ENCODE measurements at places on chromosomes 6 and 20.

DNA sequence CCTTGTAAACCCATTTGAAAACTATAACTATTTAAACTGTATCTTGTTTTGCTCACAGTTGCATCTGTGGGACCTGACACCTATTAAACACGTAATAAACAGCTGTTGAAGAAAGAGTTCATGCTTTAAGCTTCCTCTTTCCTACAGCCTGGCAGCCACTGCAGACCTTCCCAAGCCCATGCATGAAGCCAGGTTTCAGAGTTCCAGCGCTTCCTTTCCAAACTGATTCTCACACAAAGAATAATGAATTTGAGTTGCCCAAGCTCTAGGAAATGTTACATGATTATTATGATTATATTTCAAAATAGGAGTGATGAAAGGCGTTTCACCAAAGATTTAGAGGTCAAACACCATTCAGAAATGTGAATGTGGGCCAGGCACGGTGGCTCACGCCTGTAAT lies 3.7 kb downstream of the AGPAT4 start:
- DNase-seq = no peak

- no peak for DNase-seq
These were observed 108.5 kb downstream of the UNC5CL start for GRCh38 chr6:40930555-40930954.

GRCh38 chr6:150767571-150768018 lies 97.9 kb upstream of the MTHFD1L start:
- no peak for DNase-seq

DNA sequence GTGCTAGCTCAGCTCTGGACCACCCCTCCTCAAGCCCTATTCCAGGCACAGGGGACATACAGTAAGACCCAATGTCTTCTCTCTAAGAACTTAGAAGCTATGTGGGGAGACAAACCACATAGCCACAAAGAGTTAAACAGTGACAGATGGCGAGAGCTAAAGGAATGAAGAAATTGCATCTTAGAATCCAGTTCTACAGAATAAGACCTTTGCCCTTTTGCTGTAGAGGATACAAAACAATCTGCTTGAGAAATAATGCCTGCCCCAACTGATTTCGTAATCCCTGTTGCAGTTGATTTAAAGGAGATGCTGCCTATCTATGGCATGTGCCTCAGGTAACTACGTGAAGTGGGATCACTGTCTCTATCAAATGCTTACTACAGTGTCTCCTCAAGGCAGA lies 31.2 kb downstream of the TNFRSF21 start:
- no peak for DNase-seq

DNA sequence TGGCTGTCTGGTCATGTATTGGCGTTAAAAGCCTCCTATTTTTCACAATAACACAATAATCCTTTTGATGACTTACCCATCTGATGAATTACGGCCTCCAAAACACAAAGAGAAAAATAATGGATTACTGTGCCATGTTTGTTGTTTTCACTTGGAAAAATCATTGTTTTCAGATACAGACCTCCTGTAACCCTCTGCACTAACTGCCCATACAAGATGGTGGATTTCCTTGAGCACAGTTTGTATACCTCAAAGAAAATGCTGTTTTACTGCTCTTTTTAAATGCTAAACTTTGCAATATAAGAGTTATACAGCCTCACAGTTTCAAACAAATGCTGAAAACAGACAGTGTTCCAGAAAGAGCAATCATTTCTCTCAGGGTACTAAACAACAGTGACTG lies 61.0 kb downstream of the SMLR1 start:
- DNase-seq = no peak

DNA sequence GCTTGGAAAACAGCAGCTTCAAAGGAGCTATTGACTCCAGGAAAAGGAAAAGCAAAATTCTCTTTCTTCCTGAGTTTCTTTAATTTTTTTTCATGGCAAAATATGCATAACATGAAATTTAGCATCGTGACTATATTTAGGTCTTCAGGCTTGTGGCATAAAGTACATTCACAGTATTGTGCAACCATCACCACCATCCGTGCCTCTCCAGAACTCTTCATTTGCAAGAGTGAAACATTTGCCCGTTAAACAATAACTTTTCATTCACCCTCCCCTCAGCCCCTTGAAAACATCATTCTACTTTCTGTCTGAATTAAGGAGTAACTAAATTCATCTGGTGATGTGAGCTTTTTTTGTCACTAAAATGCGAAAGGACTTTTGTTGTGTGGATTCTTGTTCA lies 251.7 kb downstream of the PHACTR1 start:
- DNase-seq = no peak

- no peak for DNase-seq
These were observed 31.0 kb downstream of the ZC3H12D start for GRCh38 chr6:149453597-149454345.

GRCh38 chr6:96926425-96926824 lies 1.9 kb downstream of the KLHL32 start:
- DNase-seq = no peak

DNA sequence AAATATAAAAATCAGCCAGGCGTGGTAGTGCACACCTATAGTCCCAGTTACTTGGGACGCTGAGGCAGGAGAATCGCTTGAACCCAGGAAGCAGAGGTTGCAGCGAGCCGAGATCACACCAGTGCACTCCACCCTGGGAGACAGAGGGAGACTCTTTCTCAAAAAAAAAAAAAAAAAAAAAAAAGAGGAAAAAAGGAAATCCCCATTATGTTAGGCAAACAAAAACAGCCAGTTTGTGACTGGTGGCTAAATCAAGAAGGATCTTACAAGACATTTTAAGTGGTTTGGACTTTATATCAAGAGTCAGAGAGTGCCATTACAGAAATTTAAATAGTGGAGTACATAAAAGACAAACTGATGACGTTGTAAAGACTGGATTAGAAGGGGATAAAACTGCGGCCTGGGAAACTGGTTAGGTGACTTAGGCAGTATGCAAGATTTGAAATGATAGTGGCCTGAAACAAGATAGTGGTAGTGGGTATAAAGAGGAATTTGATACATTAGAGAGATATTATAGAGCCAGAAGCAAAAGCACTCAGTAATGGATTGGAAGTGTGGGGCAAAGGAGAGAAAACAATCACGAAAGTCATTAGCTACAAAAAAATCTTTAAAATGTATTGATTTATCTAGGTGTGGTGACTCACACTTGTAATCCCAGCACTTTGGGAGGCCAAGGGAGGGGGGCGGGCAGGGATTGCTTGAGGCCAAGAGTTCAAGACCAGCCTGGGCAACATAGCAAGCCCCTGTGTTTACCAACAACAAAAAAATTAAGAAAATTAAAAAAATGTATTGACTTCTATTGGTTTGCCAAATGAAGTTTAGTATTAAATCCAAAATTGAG lies 1.7 kb upstream of the MYO6 start:
- DNase-seq = no peak

DNA sequence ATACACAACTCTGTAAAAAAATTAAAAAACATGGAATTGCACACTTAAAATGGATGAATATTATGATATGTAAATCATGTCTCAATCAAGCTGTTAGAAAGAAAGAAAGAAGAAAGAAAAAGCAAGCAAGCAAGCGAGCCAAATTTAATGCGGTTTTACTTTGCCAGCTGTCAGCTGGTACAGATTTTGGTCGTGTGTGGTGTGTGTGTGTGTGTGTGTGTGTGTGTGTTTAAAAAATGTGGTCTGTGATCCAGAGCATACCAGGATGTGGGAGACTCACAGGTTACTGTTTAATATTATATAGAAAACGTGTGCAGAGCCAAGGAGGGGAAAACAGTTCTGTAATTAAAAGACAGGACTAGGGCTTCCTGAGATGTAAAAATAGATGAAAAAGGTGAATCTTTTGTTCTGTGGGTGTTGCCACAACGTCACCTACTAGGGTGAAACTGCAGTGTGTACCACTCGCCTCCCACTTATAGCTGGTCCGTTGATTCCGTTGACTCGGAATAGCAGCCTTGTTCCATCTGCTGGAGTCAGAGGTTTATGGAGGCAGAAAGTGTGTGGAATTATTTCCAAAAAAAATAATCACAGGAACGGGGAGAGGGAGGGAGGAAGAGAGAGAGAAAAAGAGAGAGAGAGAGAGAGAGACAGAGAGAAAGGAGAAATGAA lies 197.7 kb downstream of the BCAS1 start:
- DNase-seq = no peak

- DNase-seq = no peak
These were observed 381.8 kb upstream of the NOX3 start for GRCh38 chr6:155837474-155837873.

DNA sequence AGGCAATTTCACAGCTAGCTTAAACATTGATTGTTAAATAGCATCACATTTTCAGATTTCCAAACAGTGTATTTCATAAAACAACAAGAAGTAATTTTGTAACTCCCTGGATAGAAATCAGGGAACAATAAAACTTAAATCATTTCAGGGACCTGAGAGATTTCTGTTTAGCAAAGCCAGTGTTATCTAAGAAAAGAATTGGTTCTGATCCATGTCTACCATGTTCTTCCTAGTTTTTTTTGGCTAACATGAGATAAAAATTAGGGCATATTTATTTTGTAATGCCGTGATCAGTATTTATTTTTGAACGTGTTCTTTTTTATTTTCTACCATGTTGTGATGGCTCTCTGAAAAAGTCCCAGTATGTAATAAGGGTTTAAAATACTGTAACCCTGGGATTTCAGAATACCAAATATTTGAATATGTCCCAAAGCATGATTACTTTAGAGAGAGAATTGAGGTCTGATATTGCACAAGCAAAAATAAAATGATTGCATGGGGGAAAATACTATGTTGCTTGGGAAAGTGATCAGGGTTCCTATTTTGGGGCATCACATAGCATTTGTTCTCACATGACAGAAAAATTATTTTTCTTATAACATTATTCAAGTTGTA lies 188.7 kb upstream of the CEP162 start:
- no peak for DNase-seq

GRCh38 chr20:64256282-64256935 lies 861 bp downstream of the PCMTD2 start:
- no peak for DNase-seq

GRCh38 chr6:110653381-110653780 lies 161.9 kb downstream of the CDK19 start:
- DNase-seq = no peak

DNA sequence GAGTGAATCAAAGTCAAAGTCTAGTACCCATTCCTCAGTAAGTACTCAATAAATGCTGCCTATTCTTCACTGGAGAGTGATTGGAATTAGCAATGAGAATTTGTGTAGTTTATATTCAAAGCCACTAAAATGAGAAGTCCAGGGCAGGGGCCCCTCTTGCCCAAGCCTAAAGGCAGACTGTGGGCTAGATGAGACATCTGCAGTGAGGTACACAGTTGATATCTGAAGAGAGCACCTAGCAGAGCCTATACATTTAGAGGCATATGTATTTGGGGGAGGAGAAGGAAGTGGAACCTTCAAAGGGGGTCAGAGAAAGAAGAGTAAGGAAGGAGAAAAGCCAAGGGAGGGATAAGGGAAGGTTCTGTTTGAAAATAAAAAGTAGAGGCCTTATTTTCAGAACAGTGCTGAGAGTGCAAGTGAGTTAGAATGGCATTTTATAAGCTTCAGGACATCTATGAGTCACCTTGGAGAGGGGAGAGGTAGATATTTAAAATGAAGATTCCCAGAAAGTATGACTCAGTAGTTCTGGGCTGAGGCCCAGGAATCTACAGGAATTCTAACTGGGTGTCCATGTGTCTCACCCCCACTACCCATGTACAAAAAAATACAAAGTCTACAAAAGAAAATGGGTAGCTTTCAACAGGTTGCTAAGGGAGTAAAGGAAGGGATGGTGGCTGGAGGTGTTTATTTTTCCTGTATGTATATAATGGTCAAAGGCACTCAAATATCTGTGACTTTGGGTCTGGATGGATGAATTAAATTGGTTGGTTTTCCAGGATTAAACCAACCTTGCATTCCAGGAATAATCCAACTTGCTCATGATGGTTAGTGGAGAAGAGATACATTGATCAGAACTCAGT lies 135.1 kb downstream of the ZFP64 start:
- DNase-seq = no peak

GRCh38 chr6:142746524-142746923 lies 198.5 kb downstream of the HIVEP2 start:
- no peak for DNase-seq

DNA sequence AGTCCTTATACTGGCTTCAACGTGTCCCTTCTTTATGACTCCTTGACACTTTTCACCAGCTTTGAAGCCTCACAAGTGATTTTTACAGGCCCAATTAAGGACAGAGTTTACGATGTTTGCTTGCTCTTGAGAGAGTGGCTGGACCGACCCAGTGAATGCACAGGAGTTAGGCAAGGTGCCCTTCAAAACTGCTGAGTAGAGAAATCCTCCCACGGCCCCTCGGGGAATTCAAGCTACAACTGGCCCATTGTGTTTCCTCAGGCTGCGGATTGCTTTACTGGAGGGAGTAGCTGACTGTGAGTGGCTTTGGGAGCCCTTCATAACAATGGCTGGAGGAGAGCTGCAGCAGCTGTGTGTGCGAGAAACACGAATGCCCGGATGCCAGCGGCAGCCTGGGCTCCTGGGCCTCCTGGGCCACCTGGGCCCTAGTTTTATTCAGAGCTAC lies 50.0 kb downstream of the SGK1 start:
- peak; percentile 34 for DNase-seq

GRCh38 chr20:63232235-63233060 lies 3.3 kb upstream of the BIRC7 start:
- no peak for DNase-seq

DNA sequence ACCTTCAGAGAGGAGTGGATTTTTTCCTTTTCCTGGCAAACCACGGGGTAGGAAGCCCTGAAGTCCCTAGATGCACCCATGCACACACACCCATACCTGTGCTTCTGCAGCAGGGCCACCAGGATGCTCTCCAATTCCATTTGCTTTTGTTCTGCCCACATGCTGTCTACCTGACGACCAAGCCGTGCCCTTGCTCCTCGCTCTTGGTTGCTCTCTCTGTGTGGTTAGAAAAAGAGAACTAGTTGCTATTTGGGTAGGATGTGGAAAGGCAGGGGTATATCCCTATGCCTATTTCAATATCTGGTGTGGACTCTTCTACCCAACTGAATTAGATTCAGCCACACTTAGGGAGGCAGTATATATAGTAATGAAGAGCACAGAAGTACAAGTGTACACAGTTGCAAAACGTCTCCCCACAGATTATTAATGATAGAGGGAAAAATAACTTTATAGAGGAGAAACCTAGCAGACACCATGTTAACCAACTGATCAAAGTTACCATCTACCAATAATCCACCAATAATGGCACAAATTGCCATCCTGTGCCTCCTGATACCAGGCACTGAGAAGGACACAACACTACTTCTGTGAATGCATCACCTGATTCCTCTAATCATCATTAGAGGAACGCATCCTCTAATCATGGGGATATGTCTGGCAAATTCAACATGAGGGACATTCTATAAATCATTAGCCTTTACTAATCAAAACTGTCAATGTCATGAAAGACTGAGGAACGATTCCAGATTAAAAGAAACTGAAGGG lies 7.3 kb downstream of the GHRH start:
- no peak for DNase-seq
